ENCODE measurements at places on chromosomes 4 and X.

- no peak for DNase-seq
These were observed 20.7 kb downstream of the FAT1 start for GRCh38 chr4:186702940-186703339.

DNA sequence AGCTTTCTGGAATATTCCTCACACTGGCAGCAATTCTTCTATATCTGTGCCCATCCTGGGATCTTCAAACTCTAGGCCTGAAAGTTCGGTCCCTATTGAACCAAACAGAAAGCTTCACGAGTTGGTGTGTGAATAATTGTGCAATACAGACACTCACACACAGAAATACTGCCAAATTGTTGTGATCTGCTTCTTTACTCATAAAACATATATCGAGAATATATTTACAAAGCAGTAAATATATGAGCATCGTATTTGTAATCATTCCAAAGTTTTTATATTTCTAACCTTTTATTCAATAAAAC lies 56.6 kb upstream of the BEX4 start:
- DNase-seq: no peak

DNA sequence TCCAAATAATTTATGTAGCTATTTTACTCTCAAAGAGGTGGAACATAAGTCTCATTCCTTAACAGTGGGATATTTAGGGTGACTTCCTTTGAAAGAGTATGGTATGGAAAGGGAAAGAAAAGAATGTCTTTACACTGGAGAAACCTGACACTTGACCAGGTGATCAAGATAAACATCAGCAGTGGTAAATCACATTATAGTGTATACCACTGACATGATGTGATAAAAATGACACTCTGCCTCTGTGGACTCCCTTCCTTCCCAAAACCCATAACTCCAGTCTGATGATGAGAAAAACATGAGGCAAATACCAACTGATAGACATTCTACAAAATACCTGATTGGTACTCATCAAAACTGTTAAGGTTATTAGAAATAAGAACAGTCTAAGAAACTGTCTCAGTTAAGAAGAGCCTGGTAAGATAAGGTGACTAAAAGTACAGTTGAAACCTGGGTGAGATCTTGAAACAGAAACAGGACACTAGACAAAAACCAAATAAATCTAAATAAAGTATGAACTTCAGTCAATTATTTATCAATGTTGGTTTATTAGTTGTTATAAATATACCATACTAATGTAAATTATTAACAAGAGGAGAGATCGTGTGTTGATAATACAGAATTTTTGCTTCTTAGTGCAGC lies 144.2 kb upstream of the PCDH18 start:
- no peak for DNase-seq

DNA sequence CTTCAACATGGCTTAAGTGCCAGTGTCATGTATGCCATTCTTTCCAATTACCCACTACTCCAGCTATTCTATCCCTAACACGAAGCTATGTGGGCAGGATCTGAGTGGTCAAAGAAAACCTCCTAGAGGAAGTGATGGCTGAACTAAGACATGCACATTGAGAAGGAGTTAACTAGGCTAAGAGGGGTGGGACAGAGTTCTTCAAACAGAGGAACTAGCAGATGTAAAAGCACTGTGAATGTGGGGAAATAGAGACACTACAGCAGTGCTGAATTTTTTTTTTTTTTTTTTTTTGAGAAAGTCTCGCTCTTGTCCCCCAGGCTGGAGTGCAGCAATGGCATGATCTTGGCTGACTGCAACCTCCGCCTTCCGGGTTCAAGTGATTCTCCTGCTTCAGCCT lies 6.2 kb downstream of the JCHAIN start:
- DNase-seq: no peak

GRCh38 chrX:39452401-39452800 lies 645.4 kb downstream of the BCOR start:
- DNase-seq: no peak

GRCh38 chr4:118361192-118361591 lies 8.4 kb upstream of the PRSS12 start:
- no peak for DNase-seq

GRCh38 chr4:40486534-40486933 lies 143.1 kb downstream of the RBM47 start:
- no peak for DNase-seq

GRCh38 chr4:26372525-26373172 lies 51.8 kb downstream of the RBPJ start:
- peak; percentile 45 for DNase-seq

GRCh38 chr4:154024097-154024694 lies 235.3 kb upstream of the SFRP2 start:
- no peak for DNase-seq

DNA sequence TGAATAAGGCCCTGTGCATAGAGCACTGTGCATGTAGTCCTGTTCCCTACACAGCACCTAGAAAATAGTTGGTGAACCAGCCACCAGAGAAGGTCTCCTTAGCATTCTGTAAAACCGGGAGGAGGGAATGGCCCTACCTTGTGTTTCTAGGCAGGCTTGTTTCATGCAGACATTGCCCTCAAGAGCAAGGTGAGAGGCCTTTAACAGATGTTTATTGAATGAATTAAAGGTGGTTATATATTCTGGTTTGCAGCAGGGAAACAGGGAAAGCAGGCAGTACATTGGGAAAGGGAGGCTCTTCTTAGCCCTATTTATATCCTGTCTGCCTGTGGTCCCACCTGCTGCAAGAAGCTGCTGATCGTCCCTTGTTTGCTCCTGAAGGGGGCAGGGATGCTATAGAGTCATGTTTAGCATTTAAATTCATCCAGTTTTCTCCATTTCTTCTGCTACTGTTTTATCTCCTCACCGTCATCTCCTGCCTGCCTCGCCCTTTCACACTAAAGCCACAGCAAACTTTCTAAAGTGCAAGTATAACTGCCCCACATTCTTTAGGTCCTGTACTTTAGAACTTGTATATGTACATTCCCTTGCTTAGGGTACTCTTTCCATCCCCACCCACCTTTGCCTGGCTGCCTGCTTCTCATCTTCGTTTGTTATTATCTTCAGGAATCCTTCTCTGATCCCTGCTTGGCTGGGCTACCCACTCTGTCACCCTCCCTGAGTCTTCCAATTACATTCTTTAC lies 60.3 kb downstream of the EGF start:
- no peak for DNase-seq

DNA sequence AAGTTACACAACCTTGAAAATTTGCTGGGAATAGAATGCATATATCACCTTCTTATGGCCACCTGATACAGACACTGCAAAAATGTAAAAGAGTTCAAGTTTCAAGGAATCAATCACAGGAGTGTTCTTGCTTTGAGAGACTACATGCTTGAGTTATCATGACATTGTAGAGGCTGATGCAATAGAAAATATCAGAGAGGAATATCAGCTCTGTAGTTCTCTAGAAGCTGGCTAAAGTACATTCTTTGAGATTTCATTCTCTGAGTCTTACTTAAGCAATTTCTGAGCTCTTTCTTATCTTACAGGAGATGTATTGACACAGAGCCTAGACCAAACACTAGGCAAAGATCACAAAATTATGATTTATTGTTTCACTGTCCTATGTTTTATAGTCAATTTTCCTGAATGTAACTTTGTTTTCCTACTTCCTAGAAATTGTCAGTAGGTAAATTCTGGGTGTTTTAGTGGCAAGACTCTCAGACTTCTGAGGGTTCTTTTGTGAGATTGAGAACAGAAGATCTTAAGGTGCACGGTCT lies 152.1 kb upstream of the HPGD start:
- DNase-seq: no peak

DNA sequence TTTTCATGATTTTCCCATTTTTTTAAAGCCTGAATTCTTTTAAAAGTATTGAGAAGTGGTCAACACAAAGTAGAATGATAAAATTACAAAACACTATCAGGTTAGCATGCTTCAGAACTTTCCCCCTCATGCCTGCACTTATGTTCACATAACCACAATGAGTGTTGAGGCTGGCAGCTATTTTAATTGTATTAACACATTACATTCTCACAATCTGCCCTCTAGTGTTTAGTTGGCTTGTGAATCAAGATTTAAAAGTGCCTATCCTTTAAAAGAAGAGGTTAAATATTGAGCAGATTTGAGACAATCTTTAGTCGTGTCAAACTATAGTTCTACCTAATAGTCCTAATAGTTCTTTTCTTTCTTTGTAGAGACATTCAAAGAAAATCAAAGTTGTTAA lies 93.6 kb upstream of the NAP1L5 start:
- DNase-seq: no peak

DNA sequence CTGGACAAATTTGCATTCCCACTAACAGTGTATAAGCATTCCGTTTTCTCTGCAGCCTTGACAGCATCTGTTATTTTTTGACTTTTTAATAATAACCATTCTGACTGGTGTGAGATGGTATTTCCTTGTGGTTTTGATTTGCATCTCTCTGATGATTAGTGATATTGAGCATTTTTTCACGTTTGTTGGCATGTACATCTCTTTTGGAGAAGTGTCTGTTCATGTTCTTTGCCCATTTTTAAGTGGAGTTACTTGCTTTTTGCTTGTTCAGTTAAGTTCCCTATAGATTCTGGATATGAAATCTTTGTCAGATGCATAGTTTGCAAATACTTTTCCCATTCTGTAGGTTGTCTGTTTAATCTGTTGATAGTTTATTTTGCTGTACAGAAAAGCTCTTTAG lies 68.8 kb downstream of the ADAMTS3 start:
- DNase-seq: no peak

DNA sequence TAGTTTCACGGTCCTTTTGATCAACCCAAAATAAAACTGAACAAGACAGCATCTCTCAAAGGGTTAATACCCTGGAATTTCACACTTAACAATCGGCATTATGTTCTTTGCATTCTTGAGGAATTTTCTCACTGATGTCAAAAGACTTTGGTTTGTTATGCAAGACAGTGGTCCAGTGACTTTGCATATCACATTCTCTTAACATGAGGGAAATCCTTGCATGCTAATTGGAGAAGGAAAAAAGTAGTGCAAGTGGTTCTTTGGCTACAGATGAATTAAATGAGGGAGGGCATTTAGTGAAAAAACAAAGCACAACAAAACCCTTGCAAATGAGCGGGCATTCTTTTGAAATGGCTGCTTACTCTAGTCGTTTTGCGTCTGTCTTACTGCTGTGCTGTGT lies 105.1 kb upstream of the LIMCH1 start:
- no peak for DNase-seq

- DNase-seq: no peak
These were observed 172.5 kb upstream of the FMR1 start for GRCh38 chrX:147739196-147739595.
